HepG2 (cell line): ENCODE measurements at places on chromosomes 3 and 15. TPM values are rescaled to one million over a fixed set of nuclear protein-coding genes. Genes with fewer than 3 reads are reported as not detected.

DNA sequence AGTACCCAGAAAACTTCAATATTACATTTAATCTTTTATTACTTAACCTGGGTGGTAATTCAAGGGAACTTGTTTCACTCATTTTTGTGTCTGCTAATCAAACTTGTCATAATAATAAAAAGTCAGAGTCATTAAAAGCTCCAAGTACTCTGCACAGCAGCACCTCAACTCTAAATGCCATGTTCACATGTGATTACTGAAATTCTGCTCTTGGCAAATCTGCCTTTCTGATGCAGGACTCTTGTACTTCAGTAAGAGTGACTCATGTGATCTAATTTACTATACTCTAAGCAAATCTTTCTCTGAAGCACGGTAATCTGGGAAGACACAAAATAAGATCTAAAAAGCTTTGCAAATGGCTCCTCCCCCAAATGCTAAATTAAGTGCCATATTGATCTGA is 6.4 kb downstream of the ROBO1 start:
- no peak for DNase-seq

CYP1A2 gene
- total RNA-seq, result not detected in 2 replicates

THPO gene
- total RNA-seq, result 2.8 and 2.9 TPM in 2 replicates

TEX9 gene
- 6.9 and 7.2 TPM in 2 replicates for total RNA-seq

IQCH gene
- 0.48 and 0.55 TPM in 2 replicates for total RNA-seq
